Stimulated activated naive CD8-positive, alpha-beta T cell treated with anti-CD3 and anti-CD28 coated beads, Interleukin-15, Interleukin-2, amounts not matched to agents 100 U/mL and 50 U/mL, for 24 hours (primary cell): ENCODE measurements at places on chromosomes 2 and 18.
A peak's percentile ranks its signal among the peaks of the same experiment; 100 is the strongest.

- no peak for DNase-seq
These were observed 682 bp upstream of the SCLY start for GRCh38 chr2:238060096-238060541.

DNA sequence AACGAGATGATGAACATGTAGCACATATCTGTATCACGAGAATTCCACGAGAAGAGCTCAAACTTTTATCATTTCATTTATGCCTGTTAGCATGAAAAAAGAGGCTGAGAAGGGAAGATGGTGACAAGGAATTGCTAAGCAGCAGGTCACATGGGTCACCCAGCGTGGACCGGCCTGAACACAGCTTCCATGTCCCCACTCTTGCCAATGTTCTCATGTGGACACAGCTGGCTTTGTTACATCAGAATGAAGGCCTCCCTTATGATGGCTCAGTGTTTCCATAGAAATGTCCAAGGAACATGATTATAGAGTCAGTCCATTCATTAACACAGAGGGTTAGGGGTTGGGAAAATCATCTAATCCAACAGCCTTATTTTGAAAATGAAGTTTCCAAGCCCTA is 215.4 kb downstream of the CMPK2 start:
- DNase-seq, result no peak

DNA sequence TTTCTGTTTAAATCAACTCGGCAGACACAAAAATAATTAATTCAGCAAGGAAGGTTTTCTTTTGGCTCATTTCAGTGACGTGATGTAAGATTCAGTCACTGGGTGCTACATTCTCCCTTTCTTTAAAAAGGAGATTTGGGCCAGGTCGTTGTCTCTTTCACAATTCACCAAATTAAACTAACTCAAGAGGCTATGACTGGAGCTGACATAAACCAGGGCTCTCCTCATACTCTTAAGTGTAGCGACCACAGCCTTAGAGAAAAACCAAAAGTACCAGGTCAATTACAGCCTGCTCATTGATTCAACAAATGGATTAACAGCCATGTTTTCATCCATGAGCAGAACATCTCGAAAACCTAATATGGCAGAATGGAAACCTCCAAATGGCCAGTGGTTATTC is 85.7 kb downstream of the PAX3 start:
- no peak for DNase-seq

GRCh38 chr2:88692187-88692586 is 714 bp downstream of the RPIA start:
- DNase-seq, result peak; percentile 47

DNA sequence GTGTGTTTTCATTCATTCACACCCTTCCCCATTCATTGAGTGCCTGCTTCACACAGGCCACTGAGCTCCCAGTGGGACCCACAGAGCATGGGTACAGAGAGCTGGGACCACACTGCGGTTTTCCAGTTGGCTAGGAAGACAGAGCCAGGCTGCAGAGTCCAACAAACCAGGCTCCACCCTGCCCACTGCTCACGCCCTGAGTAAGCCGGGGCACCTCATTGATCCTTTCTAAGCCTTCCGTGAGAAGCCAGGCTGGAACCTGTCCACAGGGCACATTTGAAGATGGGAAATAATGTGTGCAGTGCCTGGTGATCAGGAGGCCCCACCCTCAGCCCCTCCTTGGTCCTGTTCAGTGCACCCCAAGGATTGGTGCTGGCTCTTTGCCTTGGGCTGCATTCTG is 13.5 kb downstream of the KCNIP3 start:
- DNase-seq, result no peak

DNA sequence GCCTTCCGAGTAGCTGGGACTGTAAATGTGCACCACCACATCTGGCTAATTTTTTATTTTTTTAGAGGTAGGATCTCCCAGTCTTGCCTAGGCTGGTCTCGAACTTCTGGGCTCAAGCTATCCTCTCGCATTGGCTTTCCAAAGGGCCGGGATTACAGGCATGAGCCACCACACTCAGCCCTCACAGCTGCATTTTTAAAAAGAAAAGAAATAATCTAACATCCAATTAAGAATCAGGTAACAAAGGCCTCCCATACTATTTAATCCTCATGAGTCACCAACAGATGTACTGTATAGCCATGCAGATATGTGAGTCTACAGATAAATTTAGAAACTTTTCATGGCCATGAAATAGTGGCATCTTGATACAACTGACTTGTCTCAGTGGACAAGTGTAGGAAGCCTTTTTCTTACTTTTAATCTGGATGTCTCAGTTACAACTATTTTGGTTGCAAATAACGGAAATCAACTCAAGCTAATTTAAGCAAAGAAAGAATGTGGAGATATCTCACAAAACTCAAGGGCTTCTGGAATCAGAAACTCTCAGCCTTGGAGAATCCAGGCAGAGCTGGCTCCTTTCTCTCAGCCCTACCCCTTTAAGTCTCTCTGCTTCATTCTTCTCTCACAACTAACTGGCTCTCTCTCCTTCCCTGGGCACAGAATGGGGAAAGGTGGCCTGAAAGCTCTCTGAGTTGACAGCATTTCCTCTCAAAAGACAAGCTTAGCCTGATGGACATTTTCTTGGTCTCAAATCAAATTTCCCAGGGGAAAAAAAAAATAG is 12.8 kb upstream of the PPM1B start:
- DNase-seq, result no peak
